WTC11 (cell line): ENCODE measurements at places on chromosomes 1 and 21. TPM values are rescaled to one million over a fixed set of nuclear protein-coding genes. Genes with fewer than 3 reads are reported as not detected.
A peak's percentile ranks its signal among the peaks of the same experiment; 100 is the strongest.

The OR2T34 gene
- total RNA-seq = not detected in 3 replicates

The RUNX3 gene
- total RNA-seq = 1.5 to 1.8 TPM (median 1.8 TPM) in 3 replicates

The UBL4B gene
- total RNA-seq = 0.11 TPM in 1 of 3 replicates, not detected in the others

GRCh38 chr1:47797575-47797974 is 199.6 kb downstream of the TRABD2B start:
- DNase-seq = no peak

DNA sequence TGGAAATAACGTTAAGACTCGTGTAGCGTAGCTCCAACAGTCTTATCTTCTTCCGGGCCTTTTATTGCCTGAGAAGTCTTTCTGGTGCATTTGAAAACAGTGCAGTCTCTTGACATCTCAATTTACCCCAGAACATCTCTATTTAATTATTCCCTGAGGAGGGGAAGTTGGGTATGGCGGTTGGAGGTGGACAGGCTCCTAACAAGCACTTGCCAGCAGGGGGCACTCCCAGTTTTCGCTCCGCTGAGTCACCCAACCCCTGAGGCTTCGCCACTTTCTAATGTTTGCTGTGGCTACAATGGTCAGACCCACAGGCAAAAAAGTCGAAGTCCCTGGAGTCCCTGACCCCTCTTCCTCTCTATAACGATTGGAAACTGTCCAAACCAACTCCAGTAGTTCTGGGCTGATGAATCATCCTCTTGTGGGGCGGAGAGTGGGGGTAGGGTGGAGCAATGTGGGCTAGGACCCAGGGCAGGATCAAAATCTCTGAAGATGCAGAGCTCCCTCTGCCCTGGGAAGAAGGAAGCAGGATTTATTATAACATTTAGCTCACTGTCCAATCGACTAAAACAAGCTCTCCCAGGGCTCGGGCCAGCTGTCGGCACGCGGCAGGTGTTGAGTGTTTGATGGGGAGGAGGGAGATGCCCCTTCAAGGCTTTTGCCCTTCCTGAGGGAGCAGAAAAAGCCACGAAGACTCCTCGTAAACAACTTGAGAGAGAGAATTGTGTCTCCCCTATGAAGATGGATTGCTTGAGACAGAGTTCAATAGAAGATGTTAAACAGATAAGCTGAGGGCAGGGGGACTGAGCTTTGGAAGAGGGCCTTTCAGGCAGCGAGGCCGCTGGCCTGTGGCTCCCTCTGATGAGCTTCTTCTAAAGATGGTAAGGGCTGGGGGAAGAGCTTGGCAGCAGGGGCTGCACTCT is 85.7 kb downstream of the BRINP2 start:
- peak; percentile 83 for DNase-seq

The C1orf167 gene
- 1.2 to 3.1 TPM (median 2.8 TPM) in 3 replicates for total RNA-seq

The ANXA9 gene
- total RNA-seq = 1.5 to 1.6 TPM (median 1.6 TPM) in 3 replicates

The HES2 gene
- total RNA-seq = 1.9 to 2.7 TPM (median 1.9 TPM) in 3 replicates
